Ovary (tissue), 10 donors: ENCODE measurements at places on chromosomes 12 and 14. TPM values are rescaled to one million over a fixed set of nuclear protein-coding genes. Genes with fewer than 3 reads are reported as not detected.

DNA sequence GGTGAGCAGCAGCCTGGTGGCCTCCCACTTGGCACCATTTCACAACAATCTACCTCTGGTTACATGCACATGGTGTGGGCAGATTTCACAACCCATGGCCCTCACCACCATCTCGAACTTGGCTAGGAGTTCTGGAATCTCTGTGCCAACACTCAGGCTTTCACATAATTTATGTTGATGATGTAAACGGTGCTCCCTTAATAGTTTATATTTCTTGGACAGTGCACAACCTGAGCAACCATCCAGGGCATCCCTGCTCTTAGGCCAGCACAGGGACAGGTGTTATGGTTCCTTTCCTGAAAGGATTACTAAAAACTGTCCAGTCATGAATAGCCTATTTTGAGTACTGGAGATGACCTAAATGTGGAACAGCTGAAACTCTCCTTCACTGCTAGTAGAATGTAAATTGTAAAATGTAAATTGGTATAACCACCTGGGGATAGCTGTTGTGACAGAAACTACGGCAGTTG lies 28.6 kb downstream of the ABCB9 start:
- no peaks in the 10 kb centered on the region for H3K4me1 ChIP-seq
- no peak overlapping the region for H3K27ac ChIP-seq
- DNase-seq: no peak

- H3K27ac ChIP-seq: no peak overlapping the region
- H3K27me3 ChIP-seq: no peaks in the 10 kb centered on the region
Measured at GRCh38 chr14:101845496-101845895, 84.0 kb downstream of the PPP2R5C start.

GRCh38 chr14:30295980-30296379 lies 263.0 kb upstream of the G2E3 start:
- DNase-seq: no peak
- no peak overlapping the region for H3K27ac ChIP-seq
- H3K4me1 ChIP-seq: no peaks in the 10 kb centered on the region
- H3K4me3 ChIP-seq: no peak overlapping the region

DNA sequence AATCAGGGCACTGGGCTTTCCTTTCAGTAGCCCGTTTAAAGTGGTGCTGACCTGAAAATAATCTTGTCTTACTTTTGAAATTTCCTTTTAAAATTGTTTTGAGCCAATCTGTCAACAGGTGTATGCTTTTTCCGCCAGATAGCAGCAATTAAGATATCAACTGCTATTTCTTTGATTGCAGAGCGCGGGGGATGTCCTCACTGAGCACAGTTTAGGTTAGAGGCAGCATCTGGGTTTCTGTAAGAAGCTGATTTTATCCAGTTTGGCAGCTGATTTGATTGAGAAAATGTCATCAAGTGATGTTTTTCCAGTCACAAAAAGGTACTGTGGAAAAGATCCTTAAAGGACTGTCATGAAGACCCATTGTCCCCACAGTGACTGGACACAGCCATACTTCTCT lies 371.8 kb downstream of the ADAMTS20 start:
- no peak for DNase-seq
- H3K36me3 ChIP-seq: no peaks in the 10 kb centered on the region
- no peaks in the 10 kb centered on the region for H3K27me3 ChIP-seq
- no peak overlapping the region for H3K4me3 ChIP-seq
- H3K4me1 ChIP-seq: no peaks in the 10 kb centered on the region

GRCh38 chr12:87085286-87085685 lies 829.1 kb upstream of the MGAT4C start:
- H3K4me3 ChIP-seq: no peak overlapping the region
- no peaks in the 10 kb centered on the region for H3K4me1 ChIP-seq
- no peaks in the 10 kb centered on the region for H3K36me3 ChIP-seq
- H3K27ac ChIP-seq: no peak overlapping the region
- DNase-seq: no peak

- no peak for DNase-seq
- no peaks in the 10 kb centered on the region for H3K27me3 ChIP-seq
Measured at GRCh38 chr12:12726555-12727093, 9.5 kb downstream of the CDKN1B start.

GRCh38 chr12:111099186-111099585 lies 178.8 kb upstream of the MYL2 start:
- H3K36me3 ChIP-seq: no peaks in the 10 kb centered on the region
- H3K4me3 ChIP-seq: no peak overlapping the region
- no peaks in the 10 kb centered on the region for H3K27me3 ChIP-seq
- DNase-seq: no peak

DNA sequence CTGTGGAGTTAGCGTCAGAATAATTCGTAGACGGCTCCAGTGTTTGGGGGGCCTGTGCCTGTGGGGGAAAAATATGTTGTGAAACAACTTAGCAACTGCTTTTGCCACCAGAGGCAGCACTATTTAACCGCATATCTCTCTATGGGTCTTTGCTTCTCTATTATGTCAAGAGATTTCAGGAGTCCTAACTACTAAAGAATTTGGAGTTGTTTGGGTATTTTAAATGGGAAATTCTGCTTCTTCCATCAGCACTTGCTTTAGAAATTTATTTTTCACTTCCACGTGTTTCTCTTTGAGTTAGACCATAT lies 594 bp upstream of the CLEC14A start:
- H3K27me3 ChIP-seq: no peaks in the 10 kb centered on the region
- H3K27ac ChIP-seq: no peak overlapping the region
- H3K36me3 ChIP-seq: no peaks in the 10 kb centered on the region

DNA sequence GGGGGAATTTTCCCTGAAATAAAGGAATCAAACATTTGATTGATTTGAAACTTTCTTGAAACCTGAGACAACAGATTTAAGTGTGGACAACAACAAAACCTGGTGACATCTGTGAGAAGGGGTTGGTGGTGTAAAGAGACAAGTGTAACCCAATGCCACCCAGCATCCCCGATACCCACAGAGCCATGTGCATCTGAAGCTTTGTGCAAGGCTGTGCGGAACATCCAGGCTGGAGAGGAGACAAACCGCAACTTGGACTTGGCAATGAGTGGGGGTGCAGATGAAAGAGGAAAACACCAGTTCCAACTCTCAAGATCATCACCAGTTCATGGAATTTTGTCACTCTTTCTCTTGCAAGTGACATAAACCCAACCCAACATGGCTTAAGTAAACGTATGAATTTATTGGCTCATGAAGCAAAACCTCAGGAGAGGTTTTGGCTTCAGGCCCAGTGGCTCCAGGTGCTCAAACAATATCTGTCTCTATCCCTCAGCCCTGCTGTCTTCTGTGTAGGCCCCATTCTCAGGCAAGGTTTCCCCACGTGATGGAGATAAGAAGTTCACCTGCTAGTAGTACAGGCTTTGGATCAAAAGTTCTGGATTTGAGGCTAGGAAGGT lies 55.2 kb upstream of the NTF3 start:
- no peak for DNase-seq
- H3K36me3 ChIP-seq: no peaks in the 10 kb centered on the region
- H3K4me1 ChIP-seq: no peaks in the 10 kb centered on the region
- no peaks in the 10 kb centered on the region for H3K27me3 ChIP-seq
- H3K27ac ChIP-seq: no peak overlapping the region

GRCh38 chr12:33438025-33438772 lies 1.4 kb downstream of the SYT10 start:
- no peak overlapping the region for H3K4me3 ChIP-seq
- no peak for DNase-seq
- no peaks in the 10 kb centered on the region for H3K27me3 ChIP-seq
- no peak overlapping the region for H3K27ac ChIP-seq
- H3K4me1 ChIP-seq: no peaks in the 10 kb centered on the region
- no peaks in the 10 kb centered on the region for H3K36me3 ChIP-seq

DNA sequence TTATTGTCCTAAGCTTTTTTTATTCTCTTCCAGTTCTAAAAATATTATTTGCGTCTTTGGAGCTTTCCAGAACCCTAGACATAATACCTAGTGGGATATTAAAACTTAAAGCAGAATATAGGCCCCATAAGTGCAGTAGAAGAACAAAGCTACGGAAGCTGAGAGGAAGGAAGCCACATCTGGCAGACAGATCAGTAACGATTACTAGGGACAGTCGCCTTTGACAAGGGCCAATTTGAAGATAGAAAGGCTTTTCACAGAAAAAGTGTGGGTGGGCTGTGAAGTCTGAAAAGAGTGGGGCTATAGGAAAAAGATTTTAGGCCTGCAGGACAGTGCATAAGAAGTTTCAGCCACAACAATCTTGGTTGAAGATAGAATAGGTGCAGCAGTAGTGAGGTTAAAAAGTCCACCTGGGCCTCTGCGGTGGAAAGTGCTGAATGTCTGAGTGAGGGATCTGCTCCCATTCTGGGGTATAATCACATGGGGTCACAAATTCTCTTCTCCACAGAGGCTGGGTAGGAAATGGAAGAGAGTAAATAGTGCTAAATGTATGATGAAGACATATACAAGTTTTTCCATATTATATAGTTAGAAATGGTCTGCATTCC lies 114.5 kb downstream of the CMAS start:
- no peak overlapping the region for H3K4me3 ChIP-seq
- H3K27ac ChIP-seq: no peak overlapping the region
- H3K27me3 ChIP-seq: no peaks in the 10 kb centered on the region
- DNase-seq: no peak
- no peaks in the 10 kb centered on the region for H3K36me3 ChIP-seq
- H3K4me1 ChIP-seq: no peaks in the 10 kb centered on the region

GRCh38 chr12:124482567-124482893 lies 84.9 kb downstream of the NCOR2 start:
- DNase-seq: no peak
- H3K4me1 ChIP-seq: peaks cover 20% of the 10 kb centered on the region

Gene BDKRB2
- total RNA-seq: 2.0 TPM

Gene LIN7A
- 6.6 TPM for total RNA-seq

Gene DIO2
- total RNA-seq: 0.69 TPM

Gene NEUROD4
- total RNA-seq: not detected

Gene TMED8
- 15.3 TPM for total RNA-seq

Gene HNRNPC
- total RNA-seq: 526 TPM

Gene SLC10A1
- total RNA-seq: not detected

Gene EML1
- 4.4 TPM for total RNA-seq

Gene KCNH3
- 0.72 TPM for total RNA-seq

Gene SLC17A8
- total RNA-seq: not detected

Gene TMEM116
- 13.7 TPM for total RNA-seq
